Smooth muscle cell of bladder (primary cell): ENCODE measurements at places on chromosomes 12 and 14. TPM values are rescaled to one million over a fixed set of nuclear protein-coding genes. Genes with fewer than 3 reads are reported as not detected.

The STAC3 gene
- total RNA-seq, result 0.14 and 0.37 TPM in 2 replicates

The TAS2R43 gene
- total RNA-seq, result 1.3 TPM in 1 of 2 replicates, not detected in the other

The INHBC gene
- total RNA-seq, result not detected in 2 replicates

The KRT71 gene
- not detected in 2 replicates for total RNA-seq

The RDH12 gene
- not detected in 2 replicates for total RNA-seq

The CMA1 gene
- total RNA-seq, result not detected in 2 replicates

The PIWIL1 gene
- not detected in 2 replicates for total RNA-seq

The DEGS2 gene
- under 0.01 and 0.46 TPM in 2 replicates for total RNA-seq

The SINHCAF gene
- total RNA-seq, result 10.4 and 10.5 TPM in 2 replicates

The NPFF gene
- not detected in 2 replicates for total RNA-seq

The SLC7A8 gene
- 1.9 and 2.3 TPM in 2 replicates for total RNA-seq

The NUDT4 gene
- total RNA-seq, result 50.6 and 63.0 TPM in 2 replicates

The LRP10 gene
- total RNA-seq, result 40.8 and 66.0 TPM in 2 replicates

The SERPINA12 gene
- total RNA-seq, result not detected in 2 replicates

The DHRS2 gene
- 0.14 and 0.28 TPM in 2 replicates for total RNA-seq

The CD163L1 gene
- 0.09 and 0.28 TPM in 2 replicates for total RNA-seq

The WNT1 gene
- not detected in 2 replicates for total RNA-seq

The SLC10A1 gene
- total RNA-seq, result not detected in 2 replicates

The JKAMP gene
- total RNA-seq, result 59.8 and 65.4 TPM in 2 replicates

The NR4A1 gene
- total RNA-seq, result 4.1 and 4.3 TPM in 2 replicates

The OR4E2 gene
- not detected in 2 replicates for total RNA-seq

The CLECL1 gene
- total RNA-seq, result not detected in 2 replicates

The MMP19 gene
- 5.9 and 6.1 TPM in 2 replicates for total RNA-seq

The PAH gene
- not detected in 2 replicates for total RNA-seq

The PLD4 gene
- 0.09 and 0.14 TPM in 2 replicates for total RNA-seq

The FAM222A gene
- under 0.01 and 0.09 TPM in 2 replicates for total RNA-seq

The ZNF10 gene
- 6.0 and 8.5 TPM in 2 replicates for total RNA-seq
